ENCODE measurements at places on chromosomes 12 and 14. TPM values are rescaled to one million over a fixed set of nuclear protein-coding genes. Genes with fewer than 3 reads are reported as not detected.

The CHURC1 gene
- 60.5 TPM for total RNA-seq

- DNase-seq, result no peak
These were observed 54.6 kb downstream of the NUAK1 start for GRCh38 chr12:106084014-106084671.

DNA sequence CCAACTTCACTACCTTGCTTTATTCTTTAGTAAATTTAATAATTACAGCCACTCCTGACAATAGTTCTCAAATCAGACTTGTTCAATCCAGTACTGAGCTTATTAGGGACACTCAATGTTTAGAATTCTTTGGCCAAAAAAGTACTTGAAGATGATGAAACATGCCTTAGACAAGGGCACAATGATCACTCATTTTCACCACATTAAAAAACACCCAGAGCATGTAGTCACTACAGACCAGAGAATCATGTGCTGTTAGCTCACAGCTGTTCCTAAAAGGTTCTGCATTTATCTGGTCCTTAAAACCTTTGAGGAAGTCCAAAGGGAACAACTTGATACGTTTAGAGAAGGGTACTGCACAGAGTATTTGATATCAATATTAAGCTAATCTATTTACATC, 98.7 kb downstream of the INSM2 start:
- DNase-seq, result no peak

- no peak for DNase-seq
These were observed 14.0 kb upstream of the NDUFA12 start for GRCh38 chr12:95017482-95017881.

- DNase-seq, result no peak
These were observed 9.4 kb upstream of the VTI1B start for GRCh38 chr14:67683842-67684241.

DNA sequence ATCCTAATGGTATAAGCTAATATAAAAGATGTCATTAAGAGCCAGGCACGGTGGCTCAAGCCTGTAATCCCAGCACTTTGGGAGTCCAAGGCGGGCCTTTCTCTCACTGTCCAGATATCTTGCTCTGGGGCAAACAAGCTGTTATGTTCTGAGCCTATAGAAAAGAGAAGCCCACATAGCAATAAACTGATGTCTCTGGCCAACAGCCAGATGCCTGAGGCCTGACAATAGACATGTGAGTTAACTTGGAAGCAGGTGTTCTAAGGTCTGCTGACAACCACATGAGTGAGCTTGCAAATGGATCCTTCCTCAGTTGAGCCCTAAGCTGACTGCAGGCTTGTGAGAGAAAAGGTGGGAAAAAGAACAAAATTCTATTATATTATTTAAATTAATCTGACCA, 25.0 kb downstream of the YAF2 start:
- DNase-seq, result no peak

DNA sequence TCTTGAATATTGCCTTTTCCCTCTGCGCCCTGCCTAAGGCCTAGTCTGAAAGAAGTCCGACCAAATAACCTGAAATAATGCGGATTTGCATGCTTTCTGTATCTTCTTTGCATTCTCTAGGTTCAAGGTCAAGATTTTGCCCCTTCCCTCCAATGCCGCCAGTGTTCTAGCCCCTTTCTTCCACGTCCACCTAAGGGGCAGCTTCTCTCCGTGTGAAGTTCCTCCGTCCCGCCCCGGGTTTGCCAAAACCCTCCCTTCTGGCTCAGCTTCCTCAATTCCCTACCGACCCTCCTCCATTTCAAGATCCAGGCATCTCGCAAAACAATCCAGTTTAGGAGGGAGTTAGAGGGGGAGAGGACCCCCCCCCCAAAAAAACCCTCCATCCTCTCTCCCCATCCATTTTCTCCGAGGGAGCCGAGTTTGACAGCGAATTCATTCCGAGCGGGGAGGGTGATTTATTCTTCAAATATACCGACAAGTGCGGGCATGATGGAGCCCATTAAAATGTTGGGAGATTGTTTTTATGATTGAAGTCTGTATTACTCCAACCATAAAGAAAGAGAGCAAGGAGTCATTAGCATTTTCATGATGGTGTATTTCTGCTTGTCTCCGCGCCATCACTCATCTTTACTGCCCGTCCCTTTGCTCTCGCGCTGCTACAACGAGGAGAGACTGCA, 20.9 kb upstream of the ATP5MC2 start:
- DNase-seq, result no peak

DNA sequence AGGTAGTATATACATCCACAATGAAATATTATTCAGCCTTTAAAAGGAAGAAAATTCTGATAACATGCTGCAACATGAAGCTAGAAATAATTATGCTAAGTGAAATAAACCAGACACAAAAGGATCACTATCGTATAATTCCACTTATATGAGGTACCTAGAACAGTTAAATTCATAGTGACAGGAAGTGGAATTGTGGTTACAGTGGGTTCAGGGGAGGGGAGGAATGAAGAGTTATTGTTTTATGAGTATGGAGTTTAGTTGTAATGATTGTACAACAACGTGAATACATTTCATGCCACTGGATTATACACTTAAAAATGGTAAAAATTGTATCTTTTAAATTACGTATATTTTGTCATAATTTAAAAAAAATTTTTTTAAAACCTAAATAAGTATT, 21.0 kb downstream of the EEA1 start:
- DNase-seq, result no peak

DNA sequence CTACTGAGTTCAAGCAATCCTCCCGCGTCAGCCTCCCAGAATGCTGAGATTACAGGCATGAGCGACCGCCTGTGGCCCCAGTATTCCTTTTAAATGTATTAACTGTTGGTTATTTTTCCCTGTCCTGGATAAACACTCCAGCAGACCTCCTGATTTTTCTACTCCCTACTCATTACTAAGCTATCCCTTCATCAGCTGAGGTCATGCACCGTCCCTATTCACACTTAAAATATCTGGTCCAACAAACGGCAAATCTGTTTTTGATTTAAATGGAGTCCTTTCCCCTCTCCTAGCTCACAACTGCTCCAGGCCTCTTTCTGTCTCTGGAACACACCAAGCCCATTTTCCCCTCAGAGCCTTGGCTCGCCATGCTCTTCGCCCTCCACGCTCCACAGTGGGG, 1003.3 kb upstream of the TMEM132C start:
- no peak for DNase-seq

- no peak for DNase-seq
These were observed 201.9 kb downstream of the AACS start for GRCh38 chr12:125267114-125267513.

DNA sequence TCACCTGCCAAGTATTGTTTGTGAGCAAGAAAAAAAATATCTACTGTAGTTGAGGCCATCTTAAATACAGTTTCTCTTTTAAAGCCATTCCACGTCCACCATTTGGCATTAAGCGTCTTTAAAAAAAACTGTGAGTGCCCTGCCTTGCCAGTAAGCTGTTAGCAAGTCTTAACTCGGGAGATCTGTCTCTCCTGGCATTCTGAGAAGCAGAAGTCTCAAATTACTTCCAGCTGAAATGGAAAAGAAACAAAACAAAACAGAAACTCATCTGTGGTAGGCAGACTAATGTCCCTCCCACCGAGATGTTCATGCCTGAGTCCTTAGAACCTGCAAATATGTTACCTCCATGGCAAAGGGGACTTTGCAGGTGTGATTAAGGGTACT, 126.2 kb downstream of the CRADD start:
- DNase-seq, result no peak

DNA sequence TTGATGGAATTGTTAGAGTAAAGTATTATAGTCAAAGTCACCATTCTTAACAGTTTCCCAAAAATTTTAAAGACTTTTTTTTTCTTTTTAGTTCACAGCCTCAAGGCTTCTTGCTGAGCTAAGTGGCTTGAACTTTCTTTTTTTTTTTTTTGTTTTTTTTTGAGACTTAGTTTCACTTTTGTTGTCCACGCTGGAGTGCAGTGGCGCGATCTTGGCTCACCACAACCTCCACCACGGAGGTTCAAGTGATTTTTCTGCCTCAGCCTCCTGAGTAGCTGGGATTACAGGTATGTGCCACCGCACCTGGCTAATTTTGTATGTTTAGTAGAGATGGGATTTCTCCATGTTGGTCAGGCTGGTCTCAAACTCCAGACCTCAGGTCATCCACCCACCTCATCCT, 92.8 kb downstream of the SETD3 start:
- no peak for DNase-seq

GRCh38 chr12:8628731-8629130, 16.1 kb upstream of the AICDA start:
- no peak for DNase-seq

The IRAK3 gene
- total RNA-seq, result 3.6 TPM

The INHBC gene
- not detected for total RNA-seq

DNA sequence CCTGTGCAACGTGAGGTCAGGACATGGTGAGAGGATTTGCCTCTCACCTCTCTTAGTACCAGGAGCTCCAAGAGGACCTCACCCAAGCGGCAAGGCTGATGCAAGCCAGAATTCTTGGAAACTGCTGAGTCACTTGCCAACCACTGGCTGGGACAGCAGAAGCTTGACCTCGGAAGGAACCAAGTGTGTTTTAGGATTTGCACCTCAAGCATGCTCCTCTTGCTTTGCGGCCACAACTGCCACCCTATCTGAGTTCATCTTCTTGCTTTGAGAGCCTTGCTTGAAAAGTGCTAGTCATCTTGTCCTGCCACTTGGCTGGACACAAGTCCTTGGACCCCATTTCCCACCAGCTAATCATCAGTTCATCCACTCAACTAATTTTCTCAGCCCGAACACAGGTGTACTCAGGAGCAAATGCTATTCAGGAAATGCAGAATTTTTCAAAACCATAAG, 195.8 kb downstream of the SLC25A21 start:
- DNase-seq, result no peak

- DNase-seq, result no peak
These were observed 19.1 kb upstream of the DHRS7 start for GRCh38 chr14:60184146-60184904.

- DNase-seq, result no peak
These were observed 624 bp upstream of the PLEKHD1 start for GRCh38 chr14:69483765-69484443.

- DNase-seq, result no peak
These were observed 1537.1 kb upstream of the FLRT2 start for GRCh38 chr14:83992857-83993256.

- peak; percentile 82 for DNase-seq
These were observed 42.1 kb upstream of the CTDSP2 start for GRCh38 chr12:57888409-57889157.

- no peak for DNase-seq
These were observed 70.6 kb upstream of the CCND2 start for GRCh38 chr12:4202918-4203317.

GRCh38 chr14:31950764-31951637, 126.1 kb upstream of the ARHGAP5 start:
- no peak for DNase-seq

DNA sequence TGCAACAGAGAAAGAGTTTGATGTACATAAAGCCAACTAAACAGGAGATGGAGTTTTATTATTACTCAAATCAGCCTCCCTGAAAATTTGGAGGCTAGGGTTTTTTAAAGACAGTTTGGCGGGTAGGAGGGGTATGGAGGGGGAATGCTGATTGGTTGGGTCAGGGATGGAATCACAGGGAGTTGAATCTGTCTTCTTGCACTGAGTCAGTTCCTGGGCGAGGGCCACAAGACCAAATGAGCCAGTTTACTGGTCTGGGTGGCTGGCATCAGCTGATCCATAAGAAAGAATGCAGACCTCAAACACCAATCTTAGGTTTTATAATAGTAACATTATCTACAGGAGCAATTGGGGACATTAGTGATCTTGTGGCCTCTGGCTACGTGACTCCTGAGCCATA, 64.9 kb downstream of the RIN3 start:
- DNase-seq, result no peak

DNA sequence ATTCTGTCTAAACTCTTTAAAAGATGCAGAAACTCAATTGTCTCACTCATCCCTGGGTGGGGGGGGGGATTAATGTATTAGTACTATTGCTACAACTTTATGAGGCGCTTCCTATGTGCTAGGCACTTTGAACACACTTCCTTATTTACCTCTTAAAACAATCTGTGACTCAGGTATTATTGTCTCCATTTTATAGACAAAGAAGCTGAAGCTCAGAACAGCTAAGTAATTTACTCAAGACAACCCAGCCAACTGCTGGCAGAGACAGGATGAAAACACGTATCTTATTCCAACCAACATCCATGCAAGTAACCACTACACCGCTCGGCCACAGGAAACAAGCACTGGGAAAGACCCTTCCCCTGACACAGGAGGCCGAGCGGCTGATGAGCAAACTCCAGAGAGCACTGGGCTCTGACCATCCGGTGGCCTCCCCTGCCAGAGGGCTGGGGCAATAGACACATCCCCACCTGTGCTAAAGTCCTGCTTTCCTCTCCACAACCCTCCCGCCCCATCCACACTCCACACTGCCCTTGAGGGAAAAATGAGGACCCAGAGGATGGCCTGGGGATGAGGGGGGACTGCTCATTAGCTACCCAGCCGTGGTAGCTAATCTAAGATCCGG, 244.2 kb downstream of the DPF3 start:
- DNase-seq, result no peak

DNA sequence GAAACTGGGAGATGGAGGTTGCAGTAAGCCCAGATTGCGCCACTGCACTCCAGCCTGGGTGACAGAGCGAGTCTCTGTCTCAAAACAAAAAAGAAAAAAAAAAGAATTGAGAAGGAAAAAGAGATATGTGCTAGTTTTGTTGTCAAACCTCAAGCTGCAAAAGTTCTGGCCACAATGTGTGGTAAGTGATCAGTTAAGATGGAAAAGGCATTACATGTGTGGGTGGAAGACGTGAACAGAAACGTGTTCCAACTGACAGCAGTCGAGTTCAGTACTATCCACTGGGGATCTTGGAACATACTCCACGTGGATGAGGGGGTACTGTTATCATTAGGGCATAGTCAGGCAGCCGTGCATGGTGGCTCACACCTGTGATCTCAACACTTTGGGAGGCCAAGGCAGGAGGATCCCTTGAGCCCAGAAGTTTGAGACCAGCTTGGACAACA, 17.3 kb downstream of the GPR68 start:
- DNase-seq, result no peak

DNA sequence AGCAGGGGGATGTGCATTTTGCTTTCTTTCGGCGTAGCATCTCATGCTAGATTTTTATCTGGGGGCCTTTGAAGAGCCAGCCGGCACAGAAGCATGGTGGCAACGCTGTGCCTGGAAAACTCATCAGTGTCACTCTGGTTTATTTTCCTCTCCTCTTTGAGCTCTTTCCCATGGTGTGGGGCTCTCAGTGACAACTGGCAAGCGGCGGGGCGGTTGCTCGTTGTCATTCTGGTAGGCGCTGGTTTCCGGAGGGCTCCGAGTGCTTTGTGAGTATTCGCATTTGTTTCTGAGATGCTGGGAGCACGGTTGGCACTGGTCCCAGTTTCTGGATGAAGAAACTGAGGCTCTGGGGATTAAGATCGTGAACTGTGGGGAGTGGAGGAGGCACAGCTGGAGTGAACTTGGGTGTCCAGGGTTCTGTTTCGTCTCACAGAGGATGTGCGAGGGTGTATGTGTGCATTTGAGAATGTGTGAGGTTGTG, 23.3 kb downstream of the TPCN1 start:
- peak; percentile 45 for DNase-seq

The ZNF740 gene
- 43.0 TPM for total RNA-seq

GRCh38 chr14:96267336-96267735, 11.3 kb downstream of the BDKRB1 start:
- no peak for DNase-seq

Data from dorsolateral prefrontal cortex (tissue), 122 donors.